ENCODE measurements at places on chromosomes 12 and 14.

DNA sequence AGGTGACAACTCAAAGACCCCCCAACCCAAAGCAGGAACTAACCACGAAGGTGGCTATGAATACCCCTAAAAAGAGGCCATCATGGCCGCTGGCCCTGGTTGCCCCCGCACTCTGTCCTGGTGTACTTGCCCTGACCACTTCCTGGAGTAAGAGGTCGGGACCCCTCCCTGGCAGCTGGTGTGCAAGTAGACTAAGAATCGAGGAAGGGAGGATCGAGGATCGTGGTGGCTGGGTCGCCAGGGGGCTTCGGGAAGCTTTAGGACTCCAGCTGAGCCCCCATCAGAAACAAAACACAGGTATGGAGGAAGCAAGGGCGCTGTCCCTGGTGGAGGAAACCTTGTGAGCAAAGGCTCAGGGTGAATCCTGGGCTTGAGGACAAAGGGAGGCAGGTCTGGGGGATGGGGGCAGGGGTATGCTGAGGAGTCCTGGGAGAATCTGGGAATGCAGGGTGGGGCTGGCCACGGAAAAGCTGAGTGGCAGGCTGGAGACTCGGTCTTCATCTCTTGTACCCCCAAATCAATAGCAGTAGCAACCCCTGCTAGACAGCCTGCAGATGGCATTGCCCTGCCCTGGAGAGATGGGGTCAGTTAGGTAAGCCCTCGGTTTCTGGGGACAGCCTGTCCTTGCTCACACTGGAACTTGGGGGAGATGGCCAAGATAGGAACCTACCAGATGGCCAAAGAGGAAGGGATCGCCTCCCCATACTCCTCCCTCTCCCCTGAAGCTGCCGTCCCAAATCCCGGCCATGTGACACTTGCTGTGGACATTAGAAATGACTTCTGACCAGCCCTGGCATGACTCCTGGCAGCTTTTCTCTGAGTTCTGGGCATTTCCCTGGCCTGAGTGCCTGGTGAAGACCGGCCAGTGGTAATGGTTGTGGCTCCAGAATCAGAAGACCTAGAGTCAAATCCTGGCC, 45.3 kb upstream of the ESRRB start:
- no peak for DNase-seq

- DNase-seq, result no peak
Observed at GRCh38 chr12:14410841-14411569, 45.5 kb downstream of the ATF7IP start.

GRCh38 chr12:47411966-47412365, 293.9 kb downstream of the RPAP3 start:
- no peak for DNase-seq

DNA sequence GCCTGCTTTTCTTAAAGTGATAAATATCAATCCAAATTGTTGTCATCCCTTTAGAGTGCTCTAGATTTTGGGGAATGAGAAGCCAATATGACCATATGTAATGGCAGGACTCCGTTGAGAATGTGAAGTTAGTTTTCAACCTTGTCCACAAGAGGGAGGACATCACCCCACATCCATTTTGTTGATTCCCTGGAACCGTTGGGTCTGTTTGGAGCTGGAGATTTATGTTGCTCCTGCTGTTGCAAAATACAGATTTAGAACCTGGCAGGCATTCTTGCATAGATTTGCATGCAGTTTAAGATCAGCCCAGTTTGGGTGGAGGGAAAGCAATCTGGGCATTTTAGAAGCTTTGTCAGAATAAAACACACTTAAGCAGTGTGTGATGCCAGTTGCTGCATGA, 620.1 kb downstream of the NRXN3 start:
- DNase-seq, result no peak

GRCh38 chr14:52923902-52924575, 26.8 kb downstream of the FERMT2 start:
- DNase-seq, result no peak

GRCh38 chr12:32309811-32310736, 89.3 kb upstream of the FGD4 start:
- no peak for DNase-seq

GRCh38 chr14:70239802-70240201, 51.1 kb upstream of the SLC8A3 start:
- DNase-seq, result no peak

- DNase-seq, result peak; percentile 41
Observed at GRCh38 chr14:101665478-101666078, 95.9 kb upstream of the PPP2R5C start.

GRCh38 chr12:95944108-95944704, 1.1 kb downstream of the AMDHD1 start:
- no peak for DNase-seq

DNA sequence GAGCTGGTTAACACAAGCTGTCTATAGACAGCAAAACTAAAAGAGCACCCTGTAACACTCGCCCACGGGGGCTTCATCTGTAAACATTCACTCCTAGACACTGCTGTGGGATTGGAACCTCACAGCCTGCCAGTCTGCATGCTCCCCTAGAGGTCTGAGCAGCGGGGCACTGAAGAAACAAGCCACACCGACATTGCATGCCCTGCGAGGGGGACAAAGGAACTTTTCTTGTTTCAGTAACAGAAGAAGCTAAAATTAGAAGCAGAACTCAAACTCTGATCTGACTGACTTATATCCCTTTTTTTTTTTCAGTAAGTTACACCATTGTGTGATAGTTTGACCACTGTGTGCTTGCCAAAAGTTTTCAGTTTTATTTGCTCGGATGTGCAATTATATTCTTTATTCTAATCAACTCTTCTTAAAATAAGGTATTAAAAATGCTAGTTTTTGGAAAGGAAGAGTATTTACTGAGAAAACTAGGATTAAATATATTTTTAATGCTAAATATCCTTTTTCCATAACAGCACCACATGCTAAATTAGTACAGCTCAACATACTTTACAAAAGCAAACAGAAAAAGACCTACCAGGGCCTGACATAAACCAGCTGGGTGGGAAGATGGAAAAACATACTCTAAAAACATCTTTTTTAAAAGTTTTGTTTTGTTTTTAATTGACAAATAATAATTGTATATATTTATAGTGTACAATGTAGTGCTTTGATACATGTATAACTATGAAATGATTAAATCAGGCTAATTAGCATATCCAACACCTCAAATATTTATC, 100.2 kb downstream of the EPS8 start:
- DNase-seq, result no peak

DNA sequence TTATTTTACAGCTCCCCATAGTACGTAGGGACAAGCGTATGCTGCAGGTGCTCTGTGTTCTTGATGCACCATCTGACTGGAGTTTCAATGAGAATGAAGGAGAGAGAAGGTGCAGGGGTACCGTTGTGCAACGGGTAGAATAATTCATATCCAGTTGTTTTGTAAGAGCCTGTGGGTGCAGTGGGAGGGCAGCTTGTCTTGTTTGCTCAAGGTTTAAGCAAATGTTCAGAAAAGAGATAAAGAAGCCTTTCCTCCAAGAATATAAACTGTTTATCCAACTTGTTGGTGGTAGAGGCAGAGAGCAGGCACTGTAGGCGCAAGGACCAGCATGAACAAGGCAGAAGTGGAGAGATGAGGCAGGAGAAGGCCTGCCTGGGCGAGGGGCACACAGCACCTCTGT, 64.2 kb downstream of the ADCK1 start:
- DNase-seq, result no peak

DNA sequence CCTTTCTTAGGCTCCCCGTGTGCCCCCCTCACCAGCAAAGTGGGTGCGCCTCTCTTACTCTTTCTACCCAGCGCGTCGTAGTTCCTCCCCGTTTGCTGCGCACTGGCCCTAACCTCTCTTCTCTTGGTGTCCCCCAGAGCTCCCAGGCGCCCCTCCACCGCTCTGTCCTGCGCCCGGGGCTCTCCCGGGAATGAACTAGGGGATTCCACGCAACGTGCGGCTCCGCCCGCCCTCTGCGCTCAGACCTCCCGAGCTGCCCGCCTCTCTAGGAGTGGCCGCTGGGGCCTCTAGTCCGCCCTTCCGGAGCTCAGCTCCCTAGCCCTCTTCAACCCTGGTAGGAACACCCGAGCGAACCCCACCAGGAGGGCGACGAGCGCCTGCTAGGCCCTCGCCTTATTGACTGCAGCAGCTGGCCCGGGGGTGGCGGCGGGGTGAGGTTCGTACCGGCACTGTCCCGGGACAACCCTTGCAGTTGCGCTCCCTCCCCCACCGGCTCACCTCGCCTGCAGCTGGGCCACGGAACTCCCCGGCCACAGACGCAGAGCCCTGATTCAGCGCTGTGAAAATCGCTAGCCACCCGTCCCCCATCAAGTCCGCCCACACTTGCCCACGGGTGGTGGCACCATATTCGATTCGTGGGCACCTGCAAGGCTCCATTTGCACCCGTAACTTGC, 1.3 kb downstream of the TMEM233 start:
- no peak for DNase-seq

DNA sequence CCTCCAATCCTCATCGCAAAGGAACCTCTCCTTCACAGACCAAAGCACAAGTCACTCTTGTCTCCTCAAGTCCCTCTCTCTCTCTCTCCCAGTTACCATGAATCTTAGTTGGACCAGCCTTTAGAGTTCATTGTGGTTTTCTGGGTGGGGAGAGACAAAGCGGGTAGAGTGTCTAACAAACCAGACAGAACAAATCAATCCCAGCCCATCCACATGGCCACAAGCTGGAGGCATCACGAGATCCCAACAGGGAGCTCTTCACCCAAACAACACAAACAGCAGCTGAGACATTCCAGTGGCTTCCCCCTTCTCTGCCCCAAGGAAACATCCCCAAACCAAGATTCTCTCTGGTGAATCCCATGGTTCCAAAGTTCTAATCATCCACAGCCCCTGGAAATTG, 22.4 kb downstream of the ACTN1 start:
- no peak for DNase-seq

DNA sequence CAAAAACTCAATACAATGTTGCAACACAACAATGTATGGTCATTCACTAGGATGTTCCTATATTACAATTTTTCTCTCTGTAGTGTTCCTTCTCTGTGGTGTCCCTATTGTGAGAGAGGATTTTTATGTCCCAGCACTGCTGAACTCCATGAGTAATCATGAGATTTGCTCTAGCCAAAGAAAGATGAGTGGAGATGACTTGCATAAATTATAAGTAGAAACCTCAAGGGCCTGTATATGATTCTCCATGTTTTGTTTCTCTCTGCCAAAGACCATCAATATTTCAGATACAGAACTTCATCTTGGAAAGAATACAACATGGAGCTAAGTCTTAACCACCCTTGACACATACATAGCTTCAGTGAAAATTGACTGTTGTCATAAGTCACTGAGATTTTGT, 579.1 kb downstream of the TMTC2 start:
- DNase-seq, result no peak
